ENCODE measurements at places on chromosomes 11 and 22.

DNA sequence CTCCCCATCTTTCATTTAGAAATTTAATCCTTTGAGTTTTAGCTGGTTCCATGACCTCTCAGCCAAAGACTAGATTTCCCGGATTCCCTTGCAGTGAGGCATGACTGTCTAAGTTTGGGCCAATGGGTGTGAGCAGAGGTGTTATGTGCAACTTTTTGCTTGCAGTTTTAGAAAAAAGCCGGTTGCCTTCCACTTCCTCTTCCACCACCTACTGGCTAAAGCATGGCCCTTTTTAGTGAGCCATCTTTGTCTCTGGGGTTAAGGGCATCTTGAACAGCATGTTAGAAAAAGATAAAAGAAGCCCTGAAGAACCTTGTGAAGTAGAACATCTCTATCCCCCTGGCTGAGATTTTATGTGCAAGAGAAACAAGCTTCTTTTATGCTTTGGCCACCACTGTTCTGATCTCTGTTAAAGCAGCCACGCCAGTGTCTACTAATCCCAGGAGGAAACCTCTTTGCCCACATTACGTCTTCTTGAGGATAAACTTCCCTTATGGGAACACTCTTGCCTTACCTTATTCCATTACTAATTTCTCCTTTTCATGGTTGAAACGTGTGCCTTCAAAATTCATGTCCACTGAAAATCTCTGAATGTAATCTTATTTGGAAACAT, 279.9 kb downstream of the TENM4 start:
- DNase-seq = no peak

DNA sequence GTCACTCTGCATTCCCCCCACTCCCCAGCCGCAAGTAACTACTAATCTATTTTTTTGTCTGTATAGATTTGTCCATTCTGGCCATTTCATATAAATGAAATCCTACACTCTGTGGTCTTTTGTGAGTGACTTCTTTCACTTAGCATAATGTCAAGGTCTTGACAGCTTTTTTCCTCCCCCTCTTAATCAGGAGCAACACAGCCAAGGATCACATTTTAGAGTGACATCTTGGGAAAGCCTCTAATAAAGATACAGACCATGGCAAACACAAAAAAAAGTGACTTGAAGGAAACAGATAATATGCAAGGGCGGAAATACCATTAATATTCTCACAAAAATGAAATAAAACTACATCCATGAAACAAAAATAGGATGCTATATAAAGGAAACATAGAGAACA, 43.9 kb downstream of the RAB30 start:
- no peak for DNase-seq

DNA sequence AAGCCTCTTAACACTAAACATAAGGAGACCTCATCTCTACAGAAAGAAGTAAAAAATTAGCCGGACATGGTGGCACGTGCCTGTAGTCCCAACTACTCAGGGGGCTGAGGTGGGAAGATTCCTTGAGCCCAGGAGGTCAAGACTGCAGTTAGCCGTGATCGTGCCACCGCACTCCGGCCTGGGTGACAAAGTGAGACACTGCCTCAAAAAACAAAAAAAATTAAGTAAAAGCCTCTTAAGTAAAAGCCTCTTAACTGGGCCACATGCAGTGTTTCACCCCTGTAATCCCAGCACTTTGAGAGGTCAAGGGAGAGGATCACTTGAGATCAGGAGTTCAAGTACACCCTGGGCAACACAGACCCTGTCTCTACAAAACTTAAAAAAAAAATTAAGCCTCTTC, 25.7 kb downstream of the CELF1 start:
- no peak for DNase-seq

GRCh38 chr22:19051381-19052072, 70.7 kb downstream of the DGCR2 start:
- DNase-seq = no peak

DNA sequence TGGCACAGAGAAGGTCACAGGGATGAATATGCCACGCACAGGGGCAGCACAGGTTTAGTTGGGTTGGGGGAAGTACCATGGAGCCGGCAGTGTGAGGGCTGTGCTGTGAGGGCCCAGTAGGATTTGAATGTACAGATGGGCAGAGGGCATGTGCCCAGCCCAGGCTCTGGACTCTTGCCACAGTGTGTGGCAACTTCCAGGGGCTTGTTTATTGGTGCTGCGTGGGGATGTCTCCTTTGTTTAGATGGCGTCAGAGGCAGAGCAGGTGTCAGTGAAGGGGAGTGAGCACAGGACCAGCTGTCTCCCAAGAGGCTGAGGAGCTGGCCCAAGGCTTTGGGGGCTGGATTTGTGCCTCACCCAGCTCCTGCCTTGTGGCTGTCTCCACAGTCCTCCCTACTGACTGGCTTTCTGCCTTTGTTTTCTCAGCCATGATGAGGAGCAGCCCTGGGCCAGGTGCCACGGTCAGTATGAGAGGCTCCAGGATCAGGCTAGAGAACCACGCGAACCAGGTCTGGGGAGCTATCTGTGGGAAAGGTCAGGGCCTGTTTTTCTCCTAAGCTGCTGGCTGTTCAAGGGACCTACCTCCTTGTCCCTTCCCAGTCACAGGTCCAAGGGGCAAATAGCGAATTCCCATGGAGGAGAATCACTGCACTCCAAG, 21.9 kb downstream of the SUN2 start:
- no peak for DNase-seq

Measured in stimulated activated CD4-positive, alpha-beta T cell treated with anti-CD3 and anti-CD28 coated beads, Interleukin-1b, Interleukin-23, amount 100 ng/mL, for 1 hour (primary cell).